ENCODE measurements at places on chromosomes 5 and 9.

DNA sequence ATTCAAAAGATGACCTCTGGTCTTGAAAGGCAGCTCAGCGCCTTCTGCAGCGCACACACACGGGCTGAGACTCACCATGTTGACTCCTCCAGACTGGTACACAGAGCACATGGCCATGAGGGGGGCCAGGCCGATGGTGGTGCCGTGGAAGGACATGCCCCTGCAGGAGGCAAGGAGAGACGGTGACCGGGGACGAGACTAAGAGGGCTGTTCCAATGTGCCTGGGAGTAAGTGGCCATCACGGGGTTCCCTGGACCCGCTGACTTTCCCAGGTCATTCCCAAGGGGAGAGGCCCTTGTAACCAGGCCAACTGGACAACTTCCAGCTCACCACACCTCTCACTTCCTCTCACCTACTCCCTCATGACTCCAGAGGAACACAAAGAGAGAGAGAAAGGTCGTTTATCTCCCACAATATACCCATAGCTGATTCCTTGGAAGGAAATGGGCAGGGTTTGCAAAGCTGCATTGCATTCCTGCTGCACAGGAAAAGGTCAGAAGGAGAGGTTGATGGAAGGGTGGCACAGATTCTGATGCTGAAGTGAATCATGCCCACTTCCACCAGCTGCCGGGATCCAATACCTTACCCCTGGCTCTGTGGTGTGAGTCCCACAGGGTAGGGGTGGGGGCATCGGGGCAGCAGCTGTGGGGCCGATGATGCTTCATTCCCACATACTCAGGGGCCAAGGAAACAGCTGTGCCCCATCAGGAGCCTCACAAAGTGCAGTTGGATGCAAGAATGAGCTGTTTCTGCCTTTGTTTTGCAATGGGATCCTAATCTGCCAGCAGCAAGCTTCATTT, 47.2 kb downstream of the NIPAL4 start:
- DNase-seq, result no peak

GRCh38 chr5:147375151-147375550, 134.7 kb downstream of the DPYSL3 start:
- no peak for DNase-seq

- DNase-seq, result no peak
Observed at GRCh38 chr5:143454936-143455516, 51.5 kb upstream of the NR3C1 start.

GRCh38 chr5:43044181-43044914, 4.2 kb upstream of the ANXA2R start:
- no peak for DNase-seq

DNA sequence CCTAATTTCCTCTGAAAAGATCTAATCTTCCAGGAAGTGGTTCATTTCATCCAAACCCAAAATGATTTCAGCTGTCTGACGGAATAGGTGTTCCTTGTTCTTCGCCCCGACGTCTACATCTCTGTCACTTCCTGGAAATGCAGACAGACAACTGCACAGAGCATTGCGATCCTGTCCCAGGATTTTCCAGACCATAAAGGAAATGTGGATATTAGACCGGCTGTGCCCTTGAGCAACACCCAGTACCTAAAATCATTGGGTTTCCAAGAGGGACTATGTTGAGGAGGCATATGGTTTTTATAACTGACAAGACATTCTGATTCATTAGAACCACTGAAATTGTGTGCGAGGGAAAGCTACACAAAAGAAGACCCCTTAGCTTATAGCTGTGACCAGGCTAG, 74.2 kb downstream of the MSX2 start:
- DNase-seq, result no peak

DNA sequence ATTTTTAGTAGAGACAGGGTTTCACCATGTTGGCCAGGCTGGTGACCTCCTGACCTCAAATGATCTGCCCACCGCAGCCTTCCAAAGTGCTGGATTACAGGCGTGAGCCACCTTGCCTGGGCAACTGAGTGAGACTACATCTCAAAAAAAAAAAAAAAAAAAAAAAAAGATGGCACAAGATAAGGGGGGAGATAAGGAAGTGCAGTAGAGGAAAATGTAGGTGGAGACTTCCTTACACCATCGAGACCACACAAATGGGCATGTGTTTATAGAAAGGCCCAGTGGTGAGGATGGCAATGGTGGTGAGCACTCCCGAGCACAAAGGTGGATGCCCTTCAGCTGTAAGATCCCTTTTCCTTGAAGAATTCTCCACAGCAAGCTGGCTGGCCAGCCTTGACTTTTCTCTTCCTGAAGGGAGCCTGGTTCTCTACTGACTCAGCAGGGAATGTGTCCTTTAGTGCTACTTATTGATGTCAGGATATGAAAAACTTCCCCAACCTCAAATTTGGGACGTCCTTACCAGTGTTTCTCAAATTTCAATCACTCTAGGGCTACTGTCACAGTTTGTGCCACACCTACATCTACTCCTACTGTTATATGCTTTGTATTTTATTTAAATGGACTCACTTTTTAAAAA, 28.2 kb downstream of the ERGIC1 start:
- no peak for DNase-seq

DNA sequence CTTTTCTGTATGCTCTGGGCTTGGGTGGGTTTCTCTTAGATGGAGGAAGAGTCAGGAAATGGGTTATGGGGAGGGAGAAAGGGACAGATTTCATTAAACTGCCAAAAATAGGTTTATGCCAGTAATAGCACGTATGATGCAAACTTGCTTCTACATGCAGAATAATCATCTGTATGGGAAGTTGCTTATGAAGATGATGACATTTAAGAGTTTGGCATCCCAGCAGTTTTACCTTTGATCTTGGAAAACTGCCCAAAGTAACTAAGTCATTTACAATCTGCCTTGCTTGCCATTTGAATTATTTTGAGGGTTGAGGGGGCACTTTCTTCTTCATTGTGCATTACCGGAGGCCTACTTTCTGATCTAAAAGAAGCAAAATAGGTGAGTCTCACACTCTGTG, 282.9 kb upstream of the ANKRD55 start:
- no peak for DNase-seq

GRCh38 chr5:72472666-72473422, 34.4 kb downstream of the ZNF366 start:
- no peak for DNase-seq

DNA sequence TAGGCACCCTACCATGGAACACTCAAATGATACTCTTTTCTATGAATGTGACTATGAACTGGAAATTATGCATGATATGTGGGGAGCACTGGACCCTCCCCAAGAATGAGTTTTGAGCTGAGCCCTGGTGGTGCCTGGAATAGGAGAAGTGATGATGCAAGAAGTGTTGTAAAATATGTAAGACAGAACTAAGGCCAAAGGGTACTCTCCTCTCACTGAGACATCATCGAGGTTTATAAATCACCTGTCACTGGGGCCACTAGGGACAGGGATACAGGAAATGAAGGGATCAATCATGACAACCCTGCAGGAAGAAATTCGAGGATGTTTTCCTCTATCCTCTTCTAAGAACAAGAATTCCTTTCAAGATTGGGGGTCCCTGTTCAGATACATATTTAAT, 45.4 kb downstream of the PCSK1 start:
- no peak for DNase-seq

- DNase-seq, result no peak
Observed at GRCh38 chr9:85216601-85217000, 525.2 kb downstream of the AGTPBP1 start.

DNA sequence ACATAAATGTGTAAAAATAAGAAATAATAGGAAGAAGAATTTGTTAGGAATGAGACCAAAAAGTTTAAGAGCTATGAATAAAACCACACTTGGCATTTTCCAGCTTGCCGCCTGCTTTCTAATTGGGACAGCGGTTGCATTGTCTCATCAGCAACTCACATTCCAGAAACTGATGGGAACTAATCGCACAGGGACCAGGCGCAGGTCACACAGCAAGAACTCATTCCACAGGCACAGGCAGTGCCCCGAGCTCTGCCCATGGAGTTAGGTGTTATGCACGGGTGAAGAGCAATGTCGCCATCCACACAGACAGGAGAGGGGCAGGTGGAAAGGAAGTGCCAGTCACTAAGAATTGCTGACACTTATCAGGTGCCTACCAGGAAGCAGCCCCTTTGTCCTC, 279.9 kb downstream of the NSG2 start:
- DNase-seq, result no peak

DNA sequence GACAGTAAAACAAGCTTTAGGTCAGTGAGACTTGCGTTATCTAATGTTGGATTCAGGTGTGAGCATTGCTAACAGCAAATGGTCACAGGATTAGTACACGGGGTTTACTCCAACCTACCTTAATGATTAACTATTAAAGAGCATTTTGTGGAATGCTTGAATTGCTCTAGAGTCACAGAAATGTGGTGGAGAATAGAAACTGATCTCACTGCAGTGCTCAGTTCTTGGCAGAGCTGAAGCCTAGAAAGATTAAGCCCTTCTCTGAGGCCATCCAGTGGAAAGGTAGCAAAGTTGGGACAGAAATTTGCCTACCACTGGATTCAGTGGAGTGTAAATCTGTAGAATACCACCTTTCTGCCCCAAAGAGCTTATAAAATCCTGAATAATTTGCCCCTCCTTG, 60.9 kb downstream of the ICE1 start:
- no peak for DNase-seq

- DNase-seq, result no peak
Observed at GRCh38 chr5:158747816-158748432, 351.8 kb downstream of the EBF1 start.

GRCh38 chr5:91136271-91136670, 246.8 kb downstream of the ARRDC3 start:
- no peak for DNase-seq

DNA sequence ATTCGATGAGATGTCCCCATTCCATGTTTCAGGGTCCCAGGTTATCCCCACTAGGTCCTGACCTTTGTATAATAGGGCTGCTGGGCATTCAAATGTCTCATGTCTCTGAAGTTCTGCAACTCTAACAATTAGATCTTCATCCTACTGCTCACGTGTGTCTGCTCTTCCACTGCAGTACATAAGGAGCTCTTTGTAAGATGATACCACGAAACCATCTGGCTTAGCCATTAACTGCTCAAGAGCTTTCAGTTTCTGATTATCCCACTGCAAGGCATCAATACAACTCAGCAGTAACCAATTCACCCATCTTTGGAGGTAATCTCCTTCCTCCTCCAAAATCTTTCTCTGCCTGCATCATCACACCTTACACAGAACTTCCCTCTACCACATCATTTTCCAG, 49.9 kb upstream of the PPP2CA start:
- DNase-seq, result no peak

GRCh38 chr9:1960342-1961042, 54.7 kb upstream of the SMARCA2 start:
- no peak for DNase-seq

GRCh38 chr9:93655621-93656425, 79.4 kb downstream of the PHF2 start:
- DNase-seq, result no peak

- no peak for DNase-seq
Observed at GRCh38 chr5:141649056-141649688, 2.0 kb downstream of the FCHSD1 start.

- no peak for DNase-seq
Observed at GRCh38 chr9:110601098-110601497, 21.6 kb upstream of the SVEP1 start.

DNA sequence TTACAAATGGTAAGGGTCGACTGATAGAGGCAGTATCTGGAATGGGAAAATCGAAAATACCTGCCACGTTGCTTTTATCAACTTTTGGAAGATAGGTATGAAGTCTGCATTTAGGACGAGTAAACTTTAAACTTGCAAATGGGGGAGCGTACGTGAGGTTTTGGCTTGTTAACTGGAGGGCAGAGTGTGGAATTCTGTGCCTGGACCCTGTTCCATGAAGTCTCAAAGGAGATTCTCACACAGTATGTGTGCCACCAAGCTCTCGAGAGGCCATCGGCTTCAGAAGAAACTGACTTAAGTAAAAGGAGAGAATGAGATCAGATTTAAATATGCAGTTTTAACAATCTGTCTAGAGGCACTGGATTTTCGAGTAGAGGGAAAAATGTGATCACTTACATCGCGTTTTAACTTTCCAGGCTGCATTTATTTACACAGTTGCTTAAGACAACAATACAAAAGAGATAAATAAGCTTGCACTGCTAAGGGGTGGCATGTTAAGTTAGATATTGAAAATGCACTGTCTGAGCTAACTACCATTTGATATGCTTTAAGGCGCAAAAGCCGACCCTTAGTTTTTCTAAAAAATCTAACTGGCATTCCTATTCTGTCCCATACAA, 401.6 kb downstream of the EBF1 start:
- no peak for DNase-seq

GRCh38 chr5:135695656-135696313, 117.0 kb upstream of the CXCL14 start:
- no peak for DNase-seq

DNA sequence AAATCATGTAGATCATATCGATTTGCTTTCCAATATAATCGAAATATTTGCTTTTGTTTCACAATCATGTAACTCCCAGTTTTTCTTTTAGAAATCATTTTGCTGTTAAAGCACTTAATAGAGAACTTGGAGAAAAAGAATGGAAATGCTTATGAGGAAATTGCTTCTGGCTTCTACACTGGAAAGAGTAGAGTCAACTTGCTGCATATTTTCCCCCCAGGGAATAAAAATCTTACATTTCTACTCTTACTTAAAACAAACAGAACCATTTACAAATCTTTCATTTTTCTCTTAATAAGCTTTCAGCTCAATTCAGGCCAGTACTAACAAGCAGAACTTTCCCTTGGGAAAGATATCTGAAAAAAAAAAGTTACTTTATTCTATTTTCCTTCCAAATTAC, 312.0 kb downstream of the CHSY3 start:
- DNase-seq, result no peak

- no peak for DNase-seq
Observed at GRCh38 chr5:115831163-115831768, 10.1 kb downstream of the ATG12 start.

All from anterior cingulate cortex (tissue), 58 donors.